Hematopoietic multipotent progenitor cell treated with erythropoietin and hydrocortisone succinate and interleukin-3 and kit ligand, for 4 days (in vitro differentiated cells): ENCODE measurements at places on chromosomes 11 and 22.

- DNase-seq = no peak
These were observed 75.3 kb downstream of the SC5D start for GRCh38 chr11:121367844-121368225.

GRCh38 chr11:12922418-12922817 is 86.7 kb upstream of the RASSF10 start:
- no peak for DNase-seq

DNA sequence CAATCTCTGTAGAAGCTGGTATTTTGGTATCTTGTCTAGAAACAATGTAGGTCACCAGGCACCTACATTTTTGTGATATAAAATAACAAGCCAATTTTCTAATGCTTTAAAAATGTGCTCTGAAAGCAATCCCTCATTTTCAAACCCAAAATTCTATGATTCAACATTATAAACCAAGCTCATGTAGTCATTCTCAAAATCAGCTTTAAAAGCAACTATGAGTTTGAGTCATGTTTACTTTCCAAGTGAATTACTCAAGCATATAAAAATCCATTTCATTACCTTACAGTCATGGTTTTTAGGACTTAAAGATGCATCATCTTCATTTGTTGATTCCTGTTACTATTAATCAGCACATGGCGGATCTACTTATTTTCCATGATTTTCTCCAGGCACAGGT is 216.4 kb downstream of the GRM5 start:
- no peak for DNase-seq

DNA sequence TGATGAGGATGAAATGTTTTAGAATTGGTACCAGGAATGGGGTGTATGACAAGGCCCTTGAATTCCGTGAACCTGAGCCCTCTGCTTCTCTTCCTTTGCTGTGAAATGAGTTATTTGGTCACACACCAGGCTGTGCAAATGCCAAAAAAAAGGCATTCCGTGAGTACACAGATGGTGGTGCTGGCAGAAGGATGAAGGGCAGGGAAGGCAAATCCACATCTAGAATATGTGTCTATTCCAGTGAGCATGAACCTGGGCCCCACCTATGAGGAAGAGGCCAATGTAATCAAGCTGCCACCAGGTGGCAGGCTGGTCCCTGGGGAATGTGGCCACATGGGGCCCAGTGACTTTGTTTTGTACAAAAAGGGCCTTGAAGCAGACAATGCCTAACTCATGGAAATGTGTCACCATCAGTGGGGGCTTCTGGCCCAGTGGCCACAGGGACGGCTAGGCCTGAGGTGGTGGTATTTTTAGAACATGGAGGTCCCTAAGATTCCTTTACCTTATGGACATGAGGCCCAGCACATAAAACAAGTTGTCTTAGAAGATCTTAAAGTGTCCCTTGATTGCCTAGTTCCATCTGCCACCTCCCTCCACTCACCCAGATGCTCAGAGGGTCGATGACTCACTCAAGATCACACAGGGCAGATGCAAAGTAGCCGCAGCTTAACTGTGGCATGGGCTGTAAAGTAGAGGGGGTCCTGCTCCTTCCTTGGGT is 3.9 kb upstream of the RNF215 start:
- peak; percentile 94 for DNase-seq

- DNase-seq = peak; percentile 33
These were observed 968 bp downstream of the RHBDD3 start for GRCh38 chr22:29266564-29267461.

GRCh38 chr11:96293598-96294021 is 49.4 kb downstream of the MAML2 start:
- DNase-seq = peak; percentile 62
